ENCODE measurements at places on chromosomes 1 and 21.

- no peak for DNase-seq
Observed at GRCh38 chr1:48671578-48671977, 105.1 kb downstream of the BEND5 start.

DNA sequence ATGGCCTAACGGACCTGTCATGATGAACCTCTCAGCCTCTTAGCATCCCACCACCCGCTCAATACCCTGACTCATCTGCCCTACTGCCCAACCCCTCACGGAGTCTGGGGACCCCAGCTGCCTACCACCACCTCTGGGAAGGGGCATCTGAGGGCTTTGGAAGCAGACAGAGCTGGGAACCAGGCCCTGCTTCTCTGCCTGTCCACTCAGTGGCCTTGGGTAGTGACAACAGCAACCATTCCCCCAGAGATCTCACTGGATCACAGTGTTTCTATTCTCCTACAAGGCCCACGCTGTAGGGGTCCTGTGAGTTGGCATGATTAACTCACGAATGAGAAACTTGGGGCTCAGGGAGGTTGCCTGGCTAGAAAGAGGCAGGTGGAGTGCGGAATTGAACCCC, 32.5 kb upstream of the DMBX1 start:
- DNase-seq, result no peak

GRCh38 chr1:159920651-159921050, 4.7 kb downstream of the TAGLN2 start:
- DNase-seq, result no peak

- DNase-seq, result no peak
Observed at GRCh38 chr1:162663589-162664106, 31.4 kb downstream of the DDR2 start.

DNA sequence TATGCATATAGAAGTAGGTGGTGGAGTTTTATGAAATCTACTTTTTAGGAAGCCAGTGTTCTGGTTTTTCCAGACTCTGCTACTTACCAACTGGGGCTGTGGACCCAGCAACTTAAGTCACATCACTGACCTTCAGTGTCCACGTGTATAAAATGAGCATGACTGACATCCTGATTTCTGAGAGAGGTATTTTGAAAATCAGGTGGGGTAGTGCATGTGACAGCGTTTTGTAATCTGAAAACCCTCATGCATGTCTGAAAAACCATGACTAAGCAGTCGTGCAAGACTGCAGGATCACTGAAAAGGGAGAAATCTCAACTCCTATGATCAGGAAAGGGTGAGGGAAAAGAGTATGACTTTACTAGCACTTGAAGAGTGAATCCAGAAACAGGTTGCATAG, 26.1 kb downstream of the CR1L start:
- DNase-seq, result no peak

DNA sequence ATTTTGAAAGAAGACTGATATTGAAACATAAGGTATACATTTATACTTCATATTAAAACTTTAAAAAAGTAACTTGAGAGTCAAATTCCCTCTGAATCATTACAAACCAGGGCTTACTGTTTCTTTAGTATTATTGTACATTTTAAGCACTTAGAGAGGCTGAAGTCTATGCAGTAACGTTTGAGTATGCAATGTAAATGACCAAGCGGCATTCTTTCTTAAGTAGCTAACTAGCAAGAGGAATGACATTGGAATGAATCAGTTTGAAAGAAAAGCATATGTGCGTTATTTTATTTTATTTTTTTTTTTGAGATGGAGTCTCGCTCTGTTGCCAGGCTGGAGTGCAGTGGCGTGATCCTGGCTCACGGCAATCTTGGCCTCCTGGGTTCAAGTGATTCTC, 24.3 kb downstream of the WNT2B start:
- no peak for DNase-seq

- DNase-seq, result no peak
Observed at GRCh38 chr1:107365527-107366240, 224.8 kb downstream of the NTNG1 start.

GRCh38 chr1:2372551-2373490, 18.5 kb downstream of the MORN1 start:
- no peak for DNase-seq

DNA sequence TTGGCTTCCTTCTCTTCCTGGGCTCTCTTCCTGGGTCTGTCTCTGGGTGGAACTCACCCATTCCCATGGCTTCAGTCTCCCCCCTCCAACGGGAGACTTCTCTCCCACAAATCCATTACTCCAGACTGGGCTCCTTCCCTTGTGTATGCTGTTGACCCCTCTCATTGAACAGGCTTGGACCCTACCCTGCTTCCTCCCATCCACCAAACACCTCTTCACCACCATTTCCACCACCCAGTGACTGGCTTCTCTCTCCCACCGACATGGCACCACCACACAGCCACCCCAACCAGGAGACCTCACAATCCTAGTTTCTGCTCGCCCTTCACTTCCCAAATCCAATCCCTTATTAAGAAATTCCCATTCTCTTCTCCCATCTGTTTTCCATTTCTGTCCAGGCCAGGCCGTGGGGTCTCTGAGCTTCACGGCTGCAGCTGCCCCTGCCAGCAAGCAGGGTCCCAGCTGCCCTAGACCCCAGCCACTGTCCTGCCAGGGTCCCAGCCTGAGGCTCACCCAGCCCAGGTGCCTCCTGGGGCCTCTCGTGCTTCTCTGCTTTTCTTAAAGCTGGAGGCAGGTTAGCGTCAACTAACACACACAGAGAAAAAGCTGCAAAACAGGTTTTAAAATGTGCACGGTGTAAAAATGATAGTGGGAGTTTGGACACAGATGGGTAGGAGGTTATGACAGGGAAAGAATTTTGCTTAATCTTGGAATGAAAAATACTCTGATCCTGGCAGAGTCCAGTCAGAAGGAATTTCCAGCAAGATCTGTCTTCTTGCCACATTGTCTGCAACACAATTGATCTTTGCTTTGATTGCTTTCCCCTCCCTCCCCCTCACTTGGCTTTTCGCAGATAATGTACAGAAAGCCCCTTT, 383.8 kb upstream of the VAMP3 start:
- no peak for DNase-seq

DNA sequence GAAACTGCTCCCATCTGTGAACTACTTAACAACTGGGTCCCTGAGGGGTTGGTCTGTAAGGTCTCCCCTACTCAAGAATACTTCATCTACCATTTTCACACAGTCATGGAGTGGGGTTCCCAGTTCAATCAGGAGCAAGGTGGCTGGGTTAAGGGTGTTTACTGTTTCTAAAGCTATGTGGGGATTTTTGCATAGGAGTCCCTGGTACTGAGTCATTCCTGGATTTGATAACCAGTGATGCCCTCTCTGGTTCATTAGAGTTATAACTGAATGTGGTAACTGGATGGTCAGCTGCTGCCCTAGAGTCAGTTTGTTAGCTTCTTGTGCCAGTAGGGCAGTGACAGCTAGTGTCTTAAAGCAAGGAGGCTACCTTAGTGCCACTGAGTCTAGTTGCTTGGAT, 29.4 kb upstream of the KCNJ15 start:
- DNase-seq, result no peak

DNA sequence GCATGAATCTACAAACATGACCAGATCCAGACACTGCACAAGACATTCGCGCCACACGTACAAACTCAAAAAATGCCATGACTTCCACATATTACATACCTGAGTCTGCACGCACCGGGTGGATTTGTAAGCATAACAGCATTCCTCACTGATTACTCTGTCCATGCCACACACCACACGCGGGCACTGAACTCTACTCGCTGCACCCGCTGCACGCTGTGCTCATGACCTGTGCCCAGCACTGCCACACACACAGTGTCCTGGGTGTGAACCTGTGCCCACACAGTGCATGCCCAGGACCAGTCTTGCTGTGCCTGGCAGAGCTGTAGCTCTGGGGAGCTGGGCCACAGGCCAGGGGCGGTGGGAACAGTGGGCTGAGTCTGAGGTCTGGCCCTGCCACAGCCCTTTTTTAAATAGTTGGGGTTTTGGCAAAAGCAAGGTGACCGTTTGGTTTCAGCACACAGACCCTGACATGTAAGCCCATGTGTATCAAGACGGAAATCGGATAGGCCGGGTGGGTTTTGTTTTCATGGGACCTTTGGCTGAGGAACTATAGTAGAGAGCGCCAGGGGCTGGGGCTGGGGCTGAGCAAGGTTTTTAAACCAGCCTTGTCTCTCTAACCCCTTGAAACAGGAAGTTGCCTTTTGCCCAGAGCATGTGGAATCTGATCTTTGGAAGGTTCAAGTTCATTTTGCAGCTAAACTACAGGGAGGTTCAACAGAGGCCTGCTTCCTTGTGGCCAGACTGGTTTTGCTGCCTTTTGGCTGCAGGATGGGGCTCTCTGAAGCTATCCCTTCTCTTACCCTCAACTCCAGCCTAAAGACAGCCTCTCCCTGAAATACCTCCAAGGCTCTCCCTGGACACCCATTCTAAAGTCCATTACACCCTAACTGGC, 12.3 kb upstream of the GOLT1A start:
- DNase-seq, result no peak

GRCh38 chr1:24745711-24746413, 615 bp downstream of the CLIC4 start:
- no peak for DNase-seq
